ENCODE measurements at places on chromosomes 7 and 10.

DNA sequence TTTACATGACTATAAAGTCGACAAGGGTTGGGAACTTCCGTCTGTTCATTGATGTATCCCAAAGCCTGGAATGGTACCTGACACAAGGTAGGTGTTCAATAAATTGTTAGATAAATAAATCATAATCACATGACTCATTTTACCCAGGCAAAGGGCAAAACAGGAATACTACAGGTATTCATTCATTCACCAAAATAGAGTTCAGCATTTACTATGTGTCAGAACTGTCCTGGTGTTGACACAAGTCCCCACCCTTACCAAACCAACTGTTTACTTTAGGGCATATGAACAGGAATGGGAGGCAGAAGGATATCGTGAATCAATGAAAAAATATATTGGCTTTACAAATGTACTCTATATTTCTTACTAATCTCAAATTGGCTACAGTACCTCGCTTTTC lies 666 bp upstream of the YAE1 start:
- DNase-seq, result no peak

DNA sequence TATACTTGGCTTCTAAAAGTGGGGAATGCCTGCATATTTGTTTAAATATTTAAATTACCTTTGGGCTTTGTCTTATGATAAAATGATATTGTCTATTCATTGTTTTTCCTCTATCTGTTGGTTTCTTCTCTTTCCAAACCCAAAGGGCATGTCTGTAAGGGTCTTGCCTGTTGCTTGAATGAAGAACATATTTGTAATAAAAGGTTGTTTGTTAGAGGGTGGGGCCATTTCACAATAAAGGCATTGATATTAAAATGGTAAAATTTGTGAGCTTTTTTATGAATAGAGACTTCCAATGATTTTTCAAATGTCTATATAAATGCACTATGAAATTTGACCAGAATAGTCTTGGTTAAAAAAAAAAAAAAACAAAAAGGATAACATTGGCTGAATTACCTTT lies 105.2 kb downstream of the DKK1 start:
- DNase-seq, result no peak

DNA sequence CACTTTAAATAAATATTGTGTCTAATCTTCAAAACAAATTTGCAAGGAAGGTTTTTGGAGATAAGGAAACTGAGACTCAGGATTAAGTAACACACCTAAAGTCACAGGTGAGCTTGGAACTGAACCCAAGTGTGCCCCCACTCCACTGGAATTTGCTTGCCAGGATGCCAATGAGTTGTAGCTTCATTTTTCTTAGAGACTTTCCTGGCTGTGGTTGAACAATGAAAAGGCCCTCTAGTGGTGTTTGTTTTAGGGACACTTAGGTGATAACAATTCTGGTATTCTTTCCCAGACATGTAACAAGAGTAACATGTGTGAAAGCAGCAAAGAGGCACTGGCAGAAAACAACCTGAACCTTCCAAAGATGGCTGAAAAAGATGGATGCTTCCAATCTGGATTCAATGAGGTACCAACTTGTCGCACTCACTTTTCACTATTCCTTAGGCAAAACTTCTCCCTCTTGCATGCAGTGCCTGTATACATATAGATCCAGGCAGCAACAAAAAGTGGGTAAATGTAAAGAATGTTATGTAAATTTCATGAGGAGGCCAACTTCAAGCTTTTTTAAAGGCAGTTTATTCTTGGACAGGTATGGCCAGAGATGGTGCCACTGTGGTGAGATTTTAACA lies 1.5 kb downstream of the IL6 start:
- DNase-seq, result no peak

- no peak for DNase-seq
Observed at GRCh38 chr7:137469191-137469811, 125.8 kb upstream of the PTN start.

DNA sequence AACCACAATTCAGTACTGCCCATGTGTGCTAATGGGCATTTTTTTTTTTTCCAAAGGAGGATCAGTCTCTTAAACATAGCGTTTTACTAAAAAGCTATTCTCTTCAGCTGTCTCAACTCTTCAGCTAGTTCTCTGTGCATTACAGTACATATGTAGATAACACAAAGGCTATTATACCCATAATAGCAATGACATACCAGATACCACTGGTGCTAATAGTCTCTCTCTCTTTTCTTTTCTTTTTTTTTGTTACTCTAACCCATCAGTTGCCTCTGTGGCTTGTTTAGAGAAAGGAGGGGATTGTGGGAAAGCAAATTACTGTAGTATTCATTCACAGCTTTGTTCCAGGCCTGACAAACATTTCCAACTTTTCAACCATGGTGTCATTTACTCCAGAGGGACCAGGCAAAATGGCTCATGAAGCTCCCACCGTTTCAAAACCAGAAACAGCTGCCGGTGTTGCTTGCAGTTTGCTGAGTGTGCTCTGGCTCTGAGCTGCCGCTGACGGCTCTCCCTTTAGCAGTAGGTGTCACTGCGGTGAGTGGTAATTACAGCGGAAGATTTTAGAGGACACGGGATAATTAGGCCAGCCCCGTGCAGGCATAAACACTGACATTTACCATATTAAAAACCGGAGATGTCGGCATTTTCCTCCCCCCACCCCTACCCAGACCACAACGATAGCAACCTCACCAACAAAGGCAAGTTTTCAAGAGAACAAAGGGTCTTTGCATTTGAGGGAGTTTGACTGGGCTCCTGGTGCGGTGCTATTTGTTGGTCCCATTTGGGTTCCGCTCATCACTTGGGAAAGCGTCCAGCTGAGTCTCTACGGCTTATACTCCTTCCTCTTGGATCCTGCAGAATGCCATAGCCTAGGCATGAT lies 1005.5 kb downstream of the KCNMA1 start:
- DNase-seq, result no peak

GRCh38 chr10:79412516-79412915 lies 32.9 kb downstream of the ZCCHC24 start:
- DNase-seq, result no peak

GRCh38 chr7:50292165-50292757 lies 12.3 kb upstream of the IKZF1 start:
- DNase-seq, result no peak

DNA sequence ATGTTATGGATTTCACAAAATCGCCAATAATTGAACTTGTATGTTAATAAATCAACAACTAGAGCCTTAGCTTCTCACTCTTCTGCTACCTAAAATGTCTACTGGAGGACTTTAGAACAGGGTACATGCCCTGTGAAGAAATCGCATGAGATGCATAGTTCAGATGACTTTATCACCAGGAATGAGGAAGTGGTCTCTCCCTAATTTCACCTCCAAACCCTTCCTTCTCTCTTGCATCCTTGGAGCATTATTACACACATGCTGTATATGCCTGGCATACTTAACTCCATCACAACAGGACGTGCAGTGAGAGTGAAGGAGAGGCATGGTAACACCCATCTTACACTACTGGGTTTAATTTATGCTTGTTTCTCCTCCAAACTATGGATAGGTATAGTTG lies 27.8 kb downstream of the RHEB start:
- no peak for DNase-seq

DNA sequence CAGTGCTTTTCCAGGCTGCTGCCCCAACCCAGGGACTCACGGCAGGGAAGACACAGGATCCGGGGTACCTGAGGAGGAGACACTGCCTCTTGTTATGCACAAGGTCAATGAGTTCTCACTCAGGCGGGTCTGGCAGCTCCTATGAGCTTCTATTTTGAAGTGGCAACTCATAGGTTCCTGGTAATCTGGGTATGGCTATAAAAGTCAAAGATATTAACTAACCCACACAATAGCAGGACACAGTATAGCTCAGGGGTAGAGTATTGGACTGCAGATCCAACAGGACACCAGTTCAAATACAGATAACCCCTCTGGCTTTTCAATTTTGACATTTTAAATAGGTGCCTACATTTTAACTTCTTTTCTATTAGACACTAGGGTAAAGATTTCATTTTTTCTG lies 130.3 kb upstream of the ZNF746 start:
- DNase-seq, result no peak

DNA sequence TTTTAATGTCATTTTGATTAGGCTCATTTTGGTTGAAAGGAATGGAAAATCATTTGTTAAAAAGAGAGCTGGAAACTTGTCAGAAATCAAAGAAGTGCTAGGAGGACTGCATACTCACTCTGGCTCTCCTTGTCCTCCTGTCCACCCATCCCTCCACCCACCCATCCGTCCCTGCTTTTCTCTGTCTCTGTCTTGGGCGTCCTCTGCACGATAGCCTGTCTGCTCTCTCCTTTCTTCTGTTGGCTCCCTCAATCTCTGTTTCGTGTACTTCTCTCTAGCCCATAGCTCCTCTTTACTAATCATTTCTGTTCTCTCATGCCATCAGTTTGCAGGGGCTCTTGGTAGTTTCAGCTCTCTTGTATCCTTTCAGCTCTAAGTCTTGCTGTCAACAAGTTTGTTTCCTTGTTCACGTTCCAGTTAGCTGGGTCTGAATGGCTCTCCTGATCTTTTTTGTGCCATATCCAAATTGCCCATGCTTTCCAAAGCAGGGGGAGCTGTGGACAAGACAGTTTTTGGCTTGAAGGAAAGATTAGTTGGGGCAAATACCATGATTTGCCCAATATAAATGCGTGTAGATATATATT lies 75.6 kb downstream of the KAT6B start:
- DNase-seq, result no peak

DNA sequence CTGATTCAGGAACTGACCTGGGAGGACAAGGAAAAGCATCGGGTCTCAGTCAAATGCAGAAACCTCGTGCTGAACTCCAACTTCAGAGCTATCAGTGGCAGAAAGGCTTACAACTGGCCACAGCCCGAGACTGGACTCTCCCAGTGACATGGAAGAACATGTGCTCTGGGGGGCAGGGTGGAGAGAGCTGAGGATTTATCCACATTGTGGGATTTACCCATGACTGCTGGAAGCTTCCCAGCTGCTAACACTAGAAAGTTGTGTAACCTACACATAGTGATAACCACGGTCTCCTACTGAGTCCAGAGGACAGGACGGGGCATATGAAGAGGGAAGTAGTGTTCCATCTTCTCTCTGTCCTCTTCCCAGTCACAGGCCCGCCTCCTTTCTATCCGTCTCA lies 103.4 kb downstream of the ITIH5 start:
- peak; percentile 56 for DNase-seq

DNA sequence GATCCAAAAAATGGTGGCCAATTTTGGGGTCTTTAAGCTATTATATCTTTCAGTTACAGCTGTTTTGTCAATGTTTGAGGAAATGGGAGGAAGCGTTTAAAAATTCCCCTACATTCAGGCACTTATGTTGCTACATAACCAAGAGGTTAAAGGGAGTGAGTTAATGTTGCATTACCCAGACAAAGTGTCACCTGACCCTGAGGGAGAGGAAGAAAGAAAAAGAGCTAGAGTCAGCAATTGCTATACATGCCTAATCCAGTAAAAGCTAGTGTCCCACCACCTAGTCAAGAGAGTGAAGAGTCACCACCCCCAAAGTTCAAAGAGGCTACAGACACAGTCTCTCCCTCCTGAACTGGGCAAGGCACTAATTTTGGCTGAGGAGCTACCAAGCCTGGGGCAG lies 69.5 kb upstream of the ZNF92 start:
- DNase-seq, result no peak

DNA sequence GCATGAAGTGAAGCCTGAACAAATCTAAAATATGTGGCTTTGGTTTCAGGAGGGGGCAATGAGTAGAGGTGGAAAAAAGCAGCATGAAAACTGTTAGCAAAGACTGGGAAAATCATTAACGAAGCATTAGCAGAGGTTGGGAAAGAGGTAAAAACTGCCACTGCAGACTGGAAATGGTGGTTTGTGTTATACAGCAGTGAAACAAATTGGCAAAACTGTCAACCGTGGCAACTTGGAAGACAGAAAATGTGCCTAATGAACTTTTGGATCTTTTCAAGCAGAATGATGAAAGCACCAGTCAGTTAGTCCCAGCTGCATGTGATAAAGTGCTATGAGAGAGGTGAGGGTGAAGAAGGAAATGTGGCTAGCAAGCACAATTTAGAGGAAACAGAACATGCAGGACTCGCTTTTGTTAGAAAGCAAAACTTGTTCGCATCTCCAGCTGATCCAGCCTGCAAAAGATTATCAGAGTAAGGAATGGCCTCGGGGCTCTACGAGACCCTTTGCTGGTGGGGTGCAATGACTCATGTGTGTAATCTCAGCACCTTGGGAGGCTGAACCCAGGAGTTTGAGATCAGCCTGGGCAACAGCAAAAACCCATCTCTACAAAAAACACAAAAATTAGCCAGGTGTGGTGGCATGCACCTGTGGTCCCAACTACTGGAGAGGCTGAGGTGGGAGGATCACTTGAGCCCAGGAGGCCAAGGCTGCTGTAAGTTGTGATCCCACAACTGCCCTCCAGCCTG lies 45.7 kb downstream of the SKIDA1 start:
- no peak for DNase-seq

DNA sequence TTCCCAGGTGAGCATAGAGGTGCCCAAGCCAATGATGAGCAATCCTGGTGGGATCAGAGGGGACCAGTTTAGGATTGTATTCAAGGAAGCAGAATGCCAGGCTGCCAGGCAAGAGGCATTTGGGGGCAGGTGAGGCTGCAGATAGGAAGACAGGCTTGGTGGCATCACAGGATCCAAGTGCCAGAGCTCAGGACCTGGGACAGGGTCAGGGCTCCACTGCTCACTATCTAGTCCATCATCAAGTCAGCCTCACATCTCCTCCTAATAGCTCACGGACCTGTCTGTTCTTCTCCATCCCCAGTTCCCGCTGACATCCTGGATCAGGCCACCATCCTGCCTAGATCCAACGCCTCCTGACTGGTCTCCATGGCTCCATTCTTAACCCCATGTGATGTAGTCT lies 47.6 kb downstream of the CYP26A1 start:
- DNase-seq, result no peak

DNA sequence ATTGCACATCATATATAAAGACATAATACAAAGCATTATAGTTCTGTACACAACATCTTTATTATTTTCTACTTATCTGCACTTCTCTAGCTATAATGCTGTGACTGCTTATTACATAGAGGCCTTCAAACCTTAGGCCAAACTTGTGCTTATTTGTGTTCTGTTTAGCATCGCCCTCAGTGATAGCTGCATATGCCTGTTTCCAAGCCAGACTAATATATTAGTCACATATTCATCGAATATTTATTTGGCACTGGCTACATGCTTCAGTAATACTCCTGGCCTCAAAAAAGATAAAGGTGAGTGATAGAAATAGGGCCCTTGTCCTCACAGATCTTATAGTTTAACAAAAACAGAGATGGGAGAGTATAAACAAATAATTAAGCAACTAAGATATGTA lies 30.2 kb upstream of the SEMA3D start:
- DNase-seq, result no peak

Data from left colon (tissue), 2 donors.